Right lung (tissue), 10 donors: ENCODE measurements at places on chromosomes 5 and 9. TPM values are rescaled to one million over a fixed set of nuclear protein-coding genes. Genes with fewer than 3 reads are reported as not detected.

The SEMA4D gene
- polyA plus RNA-seq: 21.4 TPM

The GABRA6 gene
- not detected for polyA plus RNA-seq

The PIP5KL1 gene
- polyA plus RNA-seq: 5.9 TPM

The FABP6 gene
- 4.4 TPM for polyA plus RNA-seq

The DHX29 gene
- polyA plus RNA-seq: 32.5 TPM
